ENCODE measurements at places on chromosomes 13 and 19. TPM values are rescaled to one million over a fixed set of nuclear protein-coding genes. Genes with fewer than 3 reads are reported as not detected.

GRCh38 chr13:50629497-50629896 is 214.0 kb downstream of the DLEU7 start:
- no peak overlapping the region for H3K27ac ChIP-seq
- no peak overlapping the region for H3K4me3 ChIP-seq
- DNase-seq, result no peak
- H3K4me1 ChIP-seq, result no peaks in the 10 kb centered on the region
- no peaks in the 10 kb centered on the region for H3K27me3 ChIP-seq
- H3K36me3 ChIP-seq, result no peaks in the 10 kb centered on the region

DNA sequence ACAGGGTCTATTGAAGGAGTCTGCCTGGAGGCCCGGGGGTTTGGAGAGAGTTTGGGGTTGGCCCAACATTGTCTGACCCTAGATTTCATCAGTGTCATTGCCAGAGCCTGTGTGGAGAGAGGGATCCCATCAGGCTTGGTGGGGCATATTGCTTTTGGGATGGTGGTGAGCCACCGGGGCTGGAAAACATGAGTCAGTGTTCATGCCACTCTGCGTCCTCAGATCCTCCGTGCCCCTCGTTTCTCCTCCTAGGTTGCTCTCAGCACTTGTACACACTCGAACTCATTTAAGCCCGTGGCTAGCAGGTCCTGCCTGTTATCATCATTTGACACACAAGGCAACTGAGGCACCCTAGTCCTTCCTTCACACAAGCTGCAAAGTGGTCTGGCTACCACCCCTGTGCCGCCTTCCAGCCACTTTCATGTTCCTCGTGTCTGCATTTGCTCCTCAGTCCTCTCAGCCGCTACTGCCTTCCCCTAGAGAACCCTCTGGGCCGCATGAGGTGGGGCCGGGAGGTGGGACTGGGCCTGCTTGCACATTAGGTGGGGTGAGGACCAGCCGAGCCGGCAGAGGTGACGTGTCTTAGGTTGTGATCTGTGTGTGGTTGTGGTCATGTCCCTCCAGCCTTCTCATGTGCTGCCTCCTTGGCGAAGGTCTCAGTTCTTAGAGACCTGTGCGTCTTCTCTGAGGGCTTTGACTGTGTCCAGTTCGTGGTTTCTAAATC is 3.6 kb downstream of the NACC1 start:
- no peak overlapping the region for H3K27ac ChIP-seq
- H3K4me1 ChIP-seq, result peaks cover 12% of the 10 kb centered on the region
- no peak for DNase-seq
- peaks cover 30% of the 10 kb centered on the region for H3K36me3 ChIP-seq
- no peaks in the 10 kb centered on the region for H3K27me3 ChIP-seq
- no peak overlapping the region for H3K4me3 ChIP-seq

DNA sequence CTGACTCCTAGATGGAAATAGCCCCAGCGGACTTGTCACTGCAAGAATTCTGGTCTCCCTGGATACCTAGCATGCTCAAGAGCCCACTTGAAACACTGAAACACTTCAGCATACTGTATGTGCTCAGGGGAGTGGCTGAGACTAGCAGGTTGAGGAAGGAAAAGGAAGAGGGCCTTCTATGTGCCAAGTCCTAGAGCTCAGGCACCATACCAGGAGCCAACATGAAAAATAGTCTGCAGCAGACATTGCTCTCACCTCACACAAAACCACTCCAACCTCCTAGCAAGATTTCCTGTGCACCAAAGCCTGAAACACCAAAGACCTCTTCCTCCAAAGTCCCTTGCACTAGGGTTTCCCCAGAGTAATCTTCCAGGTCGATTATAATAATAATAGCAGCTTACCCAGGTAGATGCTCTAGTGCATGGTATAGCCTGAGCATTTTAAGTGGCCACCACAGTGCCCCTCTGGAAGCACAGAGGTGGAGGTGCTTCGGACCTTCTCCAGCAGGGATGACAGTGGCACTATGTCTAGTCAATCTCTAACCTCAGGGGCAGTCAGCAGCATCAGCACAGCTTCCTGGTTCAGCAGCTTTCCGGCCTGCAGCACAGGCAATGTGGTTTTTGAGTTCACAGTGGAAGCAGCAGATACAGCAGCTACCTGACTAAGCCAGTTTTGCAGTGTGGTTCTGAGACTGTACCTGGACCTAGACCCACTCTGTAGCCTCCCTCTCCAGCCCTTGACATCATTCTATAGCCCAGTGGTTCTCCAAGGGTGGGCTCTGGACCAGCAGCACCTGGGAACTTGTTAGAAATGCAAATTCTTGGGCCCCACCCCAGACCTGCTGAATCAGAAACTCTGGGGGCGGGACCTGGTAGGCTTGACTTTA is 45.6 kb upstream of the UBE2L5 start:
- DNase-seq, result no peak
- H3K4me1 ChIP-seq, result peaks cover 15% of the 10 kb centered on the region
- no peaks in the 10 kb centered on the region for H3K36me3 ChIP-seq

Gene ARID3A
- total RNA-seq, result 21.8 TPM

Gene ZNF763
- not detected for total RNA-seq

Gene GADD45GIP1
- total RNA-seq, result 35.9 TPM

Gene KIR2DL3
- not detected for total RNA-seq

Measured in HCT116 (cell line).